ENCODE measurements at places on chromosomes 5 and 9. TPM values are rescaled to one million over a fixed set of nuclear protein-coding genes. Genes with fewer than 3 reads are reported as not detected.

PCDHA10 gene
- not detected for total RNA-seq

RELL2 gene
- total RNA-seq = 8.3 TPM

SHB gene
- 14.7 TPM for total RNA-seq

MBLAC2 gene
- total RNA-seq = 5.7 TPM

UNC13B gene
- 18.3 TPM for total RNA-seq

TMOD1 gene
- 0.04 TPM for total RNA-seq

MYMK gene
- total RNA-seq = not detected

NUTM2G gene
- total RNA-seq = not detected

PCDHGA11 gene
- not detected for total RNA-seq

DNA sequence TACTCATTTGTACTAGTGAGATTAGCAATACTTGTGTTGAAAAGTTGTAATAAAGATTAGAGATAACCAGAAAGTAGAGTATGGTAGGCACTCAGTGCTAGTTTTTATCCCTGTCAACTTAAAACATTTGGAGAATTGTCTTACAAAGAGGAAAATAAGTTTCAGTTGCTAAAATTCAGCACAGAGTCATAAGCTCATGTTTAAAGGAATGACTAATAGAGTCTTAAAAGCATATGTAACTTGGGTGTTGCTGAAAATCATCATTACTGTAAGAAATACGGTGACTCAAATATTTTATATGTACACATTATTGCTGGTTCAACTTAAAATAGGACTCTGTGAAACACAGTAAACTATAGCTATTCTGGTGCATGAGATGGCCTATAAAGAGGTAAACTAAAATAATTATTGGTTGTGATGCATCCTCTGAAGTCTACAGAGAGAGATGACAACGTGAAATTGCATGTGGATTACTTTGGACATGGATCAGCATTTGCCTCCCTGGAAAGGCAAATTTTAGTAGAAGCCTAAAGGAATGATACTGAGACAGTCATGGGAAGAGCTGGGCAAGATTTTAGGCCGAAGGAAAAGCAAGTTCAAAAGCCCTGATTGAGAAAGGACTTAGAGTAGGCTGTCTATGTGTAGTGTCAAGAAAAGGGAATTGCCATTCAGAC lies 34.6 kb downstream of the SGCD start:
- DNase-seq = no peak

DNA sequence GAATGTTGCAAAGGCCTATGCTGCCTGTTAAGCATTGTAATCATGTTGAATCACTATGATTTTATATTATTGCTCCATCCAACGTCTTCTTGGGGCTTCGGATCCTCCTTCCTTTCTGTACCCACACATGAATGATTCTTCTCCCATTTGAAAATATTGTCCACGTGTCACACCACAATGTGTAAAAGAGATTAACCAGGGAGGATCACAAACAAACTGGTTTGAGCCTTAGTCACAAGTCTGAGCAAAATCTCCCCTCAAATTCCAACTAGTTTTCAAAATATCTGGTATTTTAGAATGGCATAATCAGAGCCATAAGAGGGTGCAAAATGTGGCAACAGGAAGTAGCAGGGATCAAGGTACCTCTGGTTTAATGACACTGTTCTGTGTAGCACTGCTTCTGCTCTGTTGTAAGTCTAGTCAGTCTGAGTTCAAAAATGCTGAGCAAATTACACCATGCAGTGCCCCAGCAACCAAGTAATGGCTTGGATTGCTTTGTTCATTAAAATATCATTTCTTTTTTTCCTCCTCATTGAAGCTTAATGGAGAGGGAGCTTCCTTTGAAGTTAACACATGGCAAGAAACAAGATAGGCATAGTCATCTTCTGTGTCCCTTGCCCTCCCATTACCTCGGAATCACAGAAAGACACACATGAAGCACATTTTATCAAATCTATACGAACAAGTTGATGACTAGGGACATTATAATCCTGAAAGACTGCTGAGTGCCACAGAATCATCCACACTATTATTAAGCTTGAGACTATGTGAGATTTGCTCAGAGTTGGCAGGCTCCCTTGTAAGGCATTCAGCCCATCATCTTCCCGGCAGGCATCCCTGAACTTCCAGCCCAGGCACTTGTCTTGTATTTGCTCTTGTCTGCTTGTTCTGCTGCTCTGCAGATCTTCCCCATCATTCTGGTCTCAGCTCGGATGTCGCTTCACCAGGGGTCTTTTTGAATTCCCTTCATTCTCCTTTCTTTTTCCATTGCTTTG lies 102.0 kb upstream of the PRLR start:
- no peak for DNase-seq

GRCh38 chr5:53671447-53671846 lies 111.0 kb downstream of the NDUFS4 start:
- DNase-seq = no peak

DNA sequence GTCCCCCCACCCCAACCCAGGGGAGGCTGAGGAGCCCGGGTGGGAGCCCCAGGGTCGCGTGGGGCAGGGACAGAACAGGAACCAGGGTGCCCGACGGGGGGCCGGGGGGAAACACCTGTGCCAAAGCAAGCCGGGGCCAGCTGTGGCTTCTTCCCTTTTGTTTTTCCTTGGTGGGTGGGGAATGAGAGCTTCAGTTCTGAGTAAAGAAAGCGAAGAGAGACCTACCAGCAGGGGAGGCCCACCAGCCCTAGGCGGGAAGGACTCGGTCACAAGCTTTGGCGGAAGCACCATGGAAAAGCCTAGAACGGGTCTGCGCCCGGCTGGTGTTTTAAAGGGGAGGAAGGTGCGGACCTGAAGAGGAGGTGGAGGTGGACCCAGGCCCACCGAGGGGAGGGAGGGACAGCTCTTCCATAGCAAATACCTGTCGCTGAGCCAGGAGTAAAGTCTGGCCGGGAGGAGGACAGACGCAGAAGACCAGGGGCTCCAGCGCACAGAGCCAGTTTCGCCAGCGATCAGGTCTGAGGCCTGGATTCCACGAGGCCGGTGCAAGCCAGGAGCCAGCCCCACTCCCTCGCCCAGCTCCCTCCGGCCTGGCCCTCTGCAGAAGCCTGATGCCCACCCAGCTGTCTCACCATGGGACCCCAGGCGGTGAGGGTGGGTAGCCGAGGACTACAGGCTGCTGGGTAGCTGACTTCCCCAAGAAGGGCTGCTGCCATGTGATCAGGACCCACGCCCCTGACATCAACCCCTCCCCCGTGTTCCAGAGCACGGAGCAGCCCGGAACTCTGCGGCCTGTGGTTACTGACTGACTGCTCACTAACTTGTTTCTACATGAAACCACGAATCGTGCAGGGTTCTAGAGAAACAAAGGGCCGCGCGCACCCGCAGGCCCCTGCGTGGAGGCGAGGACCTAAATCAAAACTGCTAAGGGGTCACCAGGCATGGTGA lies 849 bp upstream of the MGAT1 start:
- DNase-seq = peak; percentile 48

DNA sequence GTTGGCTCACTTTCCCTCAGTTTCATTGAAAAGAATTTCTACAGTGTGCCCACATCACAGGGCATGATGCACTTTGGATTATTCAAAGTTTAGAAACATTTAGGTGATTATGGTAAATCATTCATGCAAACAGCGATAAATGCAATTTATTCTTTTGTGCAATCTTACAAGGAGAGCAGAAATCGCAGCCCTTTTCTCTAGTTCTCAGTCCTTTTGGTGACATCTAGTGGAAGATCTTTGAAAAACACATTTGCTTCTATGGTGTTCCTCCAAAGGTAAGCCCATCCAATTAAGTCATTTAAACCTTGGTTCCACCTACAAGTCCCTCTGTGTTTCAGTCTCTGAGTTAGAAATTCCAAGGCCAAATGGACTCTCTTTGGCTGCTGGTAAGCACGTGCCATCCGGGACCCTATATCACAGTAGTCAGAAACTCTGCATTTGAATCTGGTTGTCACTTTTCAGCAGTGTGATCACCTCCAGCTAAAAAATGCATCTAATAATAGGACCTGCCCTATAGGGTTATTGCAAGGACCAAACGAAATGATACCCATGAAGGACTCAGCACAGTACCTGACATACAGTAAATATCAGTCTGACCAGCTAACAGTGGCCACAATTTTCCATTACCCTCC lies 66.4 kb downstream of the MACROH2A1 start:
- DNase-seq = peak; percentile 59

DNA sequence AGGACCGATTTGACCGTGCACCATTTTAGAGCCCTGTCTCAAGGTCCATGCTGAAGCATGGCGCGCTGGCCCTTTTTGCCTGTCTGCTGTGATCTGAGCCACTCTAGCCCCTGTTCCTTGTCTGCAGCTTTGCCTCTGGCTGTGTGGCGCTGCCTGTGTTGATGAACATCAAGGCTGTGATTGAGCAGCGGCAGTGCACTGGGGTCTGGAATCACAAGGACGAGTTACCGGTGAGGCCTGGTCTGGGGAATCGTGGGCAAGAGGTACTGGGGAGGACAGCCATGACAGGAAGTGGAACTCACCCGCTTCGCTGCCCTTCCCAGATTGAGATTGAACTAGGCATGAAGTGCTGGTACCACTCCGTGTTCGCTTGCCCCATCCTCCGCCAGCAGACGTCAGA lies 6.3 kb downstream of the NHP2 start:
- DNase-seq = no peak

DNA sequence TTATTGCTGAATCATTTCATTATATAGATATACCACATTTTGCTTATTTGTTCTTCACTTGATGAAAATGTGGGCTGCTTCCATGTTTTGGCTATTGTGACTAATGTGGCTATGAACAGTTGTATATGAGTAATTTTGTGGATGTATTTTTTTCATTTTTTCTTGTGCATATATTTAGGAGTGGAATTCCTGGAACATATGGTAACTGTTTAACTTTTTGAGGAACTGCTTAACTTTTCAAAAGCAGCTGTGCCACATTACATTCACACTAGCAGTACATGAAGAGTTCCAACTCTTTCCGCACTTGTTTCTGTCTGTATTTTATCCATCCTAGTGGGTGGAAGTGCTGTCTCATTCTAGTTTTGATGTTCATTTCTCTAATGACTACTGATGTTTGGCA lies 67.8 kb downstream of the JAK2 start:
- DNase-seq = no peak

DNA sequence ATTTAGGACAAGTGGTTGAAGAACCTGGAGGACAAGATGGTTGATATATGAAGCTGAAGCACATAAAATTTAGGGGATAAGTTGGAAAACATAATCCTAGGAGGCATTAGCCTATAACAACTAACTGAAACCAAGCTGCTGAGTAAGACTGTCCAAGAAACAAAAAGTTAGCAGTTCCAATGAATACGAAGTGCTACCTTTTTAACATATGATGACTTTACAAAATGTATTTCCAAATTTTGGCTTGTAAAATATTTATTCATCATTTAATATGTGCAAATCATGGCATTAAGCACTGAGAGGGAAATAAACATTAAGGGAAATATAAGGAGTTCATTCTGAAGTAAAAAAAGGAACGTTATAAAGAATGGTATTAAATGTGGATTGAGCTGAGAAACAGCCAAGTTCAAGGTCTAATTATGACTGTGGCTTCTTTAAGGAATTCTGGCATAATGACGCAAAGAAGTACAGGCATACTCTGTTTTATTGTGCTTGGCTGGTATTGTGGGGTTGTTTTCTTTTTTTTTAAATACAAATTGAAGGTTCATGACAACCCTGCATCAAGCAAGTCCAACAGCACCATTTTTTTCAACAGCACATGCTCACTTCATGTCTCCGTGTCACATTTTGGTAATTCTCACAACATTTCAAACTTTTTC lies 7.7 kb downstream of the RAPGEF6 start:
- no peak for DNase-seq

GRCh38 chr9:34927061-34927460 lies 31.0 kb upstream of the PHF24 start:
- DNase-seq = no peak

DNA sequence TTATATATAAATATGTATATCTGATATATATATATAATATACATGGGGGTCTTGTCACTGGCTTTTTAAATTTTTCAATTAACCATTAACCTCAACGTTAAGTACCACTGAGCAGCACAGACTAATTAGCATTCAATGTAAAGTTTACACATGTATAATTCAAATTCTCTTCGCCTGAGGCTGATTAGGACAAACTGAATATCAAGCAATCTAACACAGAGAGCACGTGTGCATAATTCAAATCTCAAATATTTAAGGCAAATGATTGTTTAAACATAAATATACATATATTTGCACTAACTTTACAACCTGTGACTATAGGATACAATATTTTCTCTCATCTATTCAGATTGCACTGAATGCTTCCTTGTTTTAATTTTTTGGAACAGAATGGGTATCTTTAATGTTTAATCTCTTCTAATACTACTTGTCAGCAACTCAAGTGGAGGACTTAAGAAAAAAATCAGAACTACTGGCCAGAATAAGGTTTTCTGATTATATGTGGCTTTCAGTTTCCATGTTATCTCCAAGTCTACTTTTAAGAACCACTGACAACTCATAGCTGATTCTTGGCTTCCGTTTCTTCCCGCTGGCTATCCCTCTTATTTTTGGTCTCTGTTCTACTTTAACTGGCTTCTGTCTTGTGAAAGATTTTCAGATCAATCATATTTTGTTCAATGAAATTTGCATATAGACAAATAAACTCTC lies 204.8 kb downstream of the MLLT3 start:
- DNase-seq = no peak

DNA sequence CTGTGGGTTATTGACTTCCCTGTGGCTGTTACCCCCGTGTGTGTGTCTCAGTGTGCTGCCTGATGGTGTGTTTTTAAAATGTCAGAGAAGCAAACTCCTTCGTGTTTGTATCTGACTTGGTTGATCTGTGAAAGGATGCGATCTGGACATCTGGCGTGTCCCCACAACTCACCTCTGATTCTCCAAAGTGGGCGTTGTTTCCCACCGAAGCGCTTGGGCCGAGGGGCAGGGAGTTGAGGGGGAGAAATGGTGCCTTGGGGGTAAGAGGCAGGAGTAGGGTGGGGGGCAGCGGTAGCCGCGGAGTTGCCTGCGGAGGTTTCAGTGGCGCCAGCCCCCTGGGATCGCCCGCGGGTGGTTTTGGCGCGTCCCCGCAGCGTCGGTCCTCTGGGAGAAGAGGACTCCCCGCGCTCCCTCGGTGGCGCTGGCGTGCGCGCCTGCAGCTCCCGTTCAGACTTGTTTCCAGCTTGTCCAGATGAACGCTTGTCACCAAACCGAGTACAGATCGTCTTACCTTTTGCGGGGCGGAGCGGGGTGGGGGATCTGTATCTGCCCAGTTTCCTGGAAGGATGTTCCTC lies 1.1 kb downstream of the MAST4 start:
- DNase-seq = no peak

DNA sequence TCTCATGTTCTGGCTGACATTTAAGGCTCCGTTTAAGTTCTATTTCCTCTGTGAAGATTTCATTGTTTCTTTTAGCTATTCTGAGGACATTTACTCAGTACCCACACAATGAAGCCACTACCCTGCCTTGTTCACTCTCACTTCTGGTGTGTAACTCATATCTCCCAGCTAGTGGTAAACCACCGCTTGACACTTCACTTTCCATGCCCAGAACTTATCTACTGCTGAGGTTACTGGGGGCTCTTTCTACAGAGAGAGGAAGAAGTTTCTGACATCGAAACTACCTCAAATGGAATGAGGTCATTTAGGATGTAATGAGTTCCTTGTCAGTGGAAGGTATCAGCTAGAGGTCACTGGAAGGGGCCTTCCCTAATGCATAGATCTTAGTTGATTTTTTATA lies 501.5 kb downstream of the DMAC1 start:
- no peak for DNase-seq

All from HepG2 (cell line).